SK-N-DZ (cell line): ENCODE measurements at places on chromosomes 2 and 18.
A peak's percentile ranks its signal among the peaks of the same experiment; 100 is the strongest.

GRCh38 chr18:23512641-23513040 lies 9.3 kb downstream of the RMC1 start:
- no peak for DNase-seq

GRCh38 chr18:70421471-70422390 lies 132.9 kb downstream of the SOCS6 start:
- DNase-seq, result no peak

DNA sequence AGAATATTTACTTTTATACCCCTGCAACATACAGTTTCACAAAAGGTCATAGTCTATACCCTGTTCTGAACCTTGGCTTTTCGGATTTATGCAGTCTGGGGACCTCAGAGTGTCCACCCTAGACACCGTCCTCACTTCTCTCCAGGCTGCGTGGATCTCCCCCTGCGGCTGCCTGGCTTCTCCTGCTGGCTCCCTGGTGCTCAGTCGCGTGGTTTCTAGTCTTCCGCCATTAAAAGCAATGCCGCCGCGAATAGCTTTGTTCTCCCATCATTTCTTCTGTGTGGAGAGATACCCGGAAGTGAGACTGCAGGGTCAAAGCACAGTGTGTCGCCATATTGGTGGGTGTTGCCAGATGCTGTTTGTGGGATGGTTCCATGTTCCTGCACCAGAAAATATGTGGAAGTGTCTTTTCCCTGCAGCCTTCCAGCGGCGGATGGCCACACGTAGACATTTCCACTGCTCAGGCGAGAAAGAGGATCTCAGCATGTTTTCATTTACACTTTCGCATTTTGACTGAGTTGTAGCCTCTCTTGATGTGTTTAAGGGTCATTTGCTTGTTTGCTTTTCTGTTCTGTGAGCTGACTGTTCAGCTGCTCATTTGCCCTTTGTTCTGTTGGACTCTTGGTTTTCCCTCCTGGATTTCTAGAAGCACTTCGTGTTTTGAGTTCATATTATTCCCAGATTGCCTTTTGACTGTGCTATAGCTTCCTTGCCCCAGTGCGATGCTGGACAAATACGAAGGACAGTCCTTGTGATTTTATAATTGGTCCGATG lies 22.9 kb upstream of the ASB1 start:
- no peak for DNase-seq

GRCh38 chr2:229410264-229410663 lies 139.2 kb upstream of the PID1 start:
- DNase-seq, result no peak

- no peak for DNase-seq
Observed at GRCh38 chr18:78892721-78893120, 86.9 kb upstream of the SALL3 start.

DNA sequence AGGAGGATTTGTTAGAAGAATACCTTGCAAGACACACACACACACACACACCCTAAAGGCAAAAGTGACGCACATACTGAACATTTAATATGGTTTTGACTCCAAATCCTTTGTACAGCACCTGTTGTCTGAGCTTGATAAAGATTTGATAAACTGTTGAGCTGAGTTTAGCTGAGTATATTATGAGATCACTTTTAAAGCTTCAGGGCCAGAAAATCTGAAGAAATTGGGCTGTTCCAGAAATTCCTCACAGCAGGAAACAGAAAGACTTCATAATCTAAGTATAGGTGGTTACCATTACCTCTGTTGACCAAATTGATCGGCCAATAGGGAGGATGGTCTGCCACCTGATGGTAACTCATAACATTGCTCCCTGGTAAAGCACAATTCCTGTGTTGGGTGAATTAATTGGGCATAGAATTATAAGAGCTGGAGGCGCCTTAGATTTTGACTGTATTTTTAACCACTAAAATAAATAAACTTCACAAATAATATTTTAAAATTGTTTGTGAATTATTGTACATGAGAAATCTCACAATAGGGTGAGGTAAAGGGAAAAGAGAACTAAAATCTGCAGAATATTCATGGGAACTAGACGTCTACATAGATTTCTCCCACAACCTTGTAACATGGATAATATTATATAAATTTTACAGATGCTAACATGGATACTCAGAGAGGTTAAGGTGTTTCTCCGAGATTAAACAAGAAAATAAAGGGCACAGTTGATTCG lies 21.8 kb upstream of the RPIA start:
- peak; percentile 45 for DNase-seq

GRCh38 chr2:25339791-25340180 lies 1.9 kb downstream of the DNMT3A start:
- DNase-seq, result no peak

DNA sequence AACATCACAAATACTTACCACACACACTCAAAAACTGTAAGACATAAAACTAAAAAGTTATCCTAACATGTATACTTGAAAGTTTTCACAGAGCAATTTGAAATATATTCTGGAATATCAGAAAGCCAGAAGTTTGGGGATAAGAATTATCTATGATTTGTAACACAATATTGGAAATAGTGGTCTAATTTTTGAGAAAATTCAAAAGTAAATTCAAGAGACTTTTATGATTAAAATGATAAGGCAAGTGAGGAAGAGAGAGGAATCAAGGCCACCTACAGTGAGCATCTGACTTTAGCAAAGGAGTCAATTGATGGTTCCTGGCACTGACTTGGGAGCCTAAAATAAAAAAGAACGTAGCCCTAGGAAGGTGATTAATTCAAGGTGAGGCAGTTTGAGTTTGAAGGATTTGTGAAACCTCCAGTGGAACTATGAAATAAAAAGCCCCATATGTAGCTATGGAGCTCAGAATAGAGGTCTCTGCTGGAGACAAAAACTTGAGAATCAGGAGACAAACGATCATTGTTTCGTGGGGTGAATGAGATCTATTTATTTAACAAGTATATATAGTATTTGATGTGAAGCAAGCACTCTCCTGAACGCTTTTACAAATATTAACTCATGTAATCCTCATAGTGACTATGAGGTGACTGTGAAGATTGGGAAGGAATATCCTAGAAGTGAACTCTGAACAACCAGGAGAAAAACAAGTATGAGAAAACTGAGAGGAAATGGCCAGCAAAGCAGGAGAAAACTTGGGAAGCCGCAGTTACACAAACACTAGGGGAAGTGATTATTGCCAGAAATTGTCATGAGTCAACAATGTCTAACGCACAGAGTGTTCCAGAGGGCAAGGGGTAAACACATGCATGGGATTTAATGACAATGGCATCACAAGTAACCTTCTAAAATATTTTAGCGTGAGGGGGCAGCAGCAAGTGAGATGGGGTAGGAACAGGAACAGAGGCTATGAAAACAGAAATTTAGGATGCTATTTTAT lies 12.8 kb downstream of the TFPI start:
- no peak for DNase-seq

- DNase-seq, result no peak
Observed at GRCh38 chr2:152219077-152219828, 43.7 kb upstream of the STAM2 start.

GRCh38 chr2:191382801-191383200 lies 137.6 kb downstream of the MYO1B start:
- no peak for DNase-seq

- DNase-seq, result no peak
Observed at GRCh38 chr2:99389371-99389770, 52.2 kb downstream of the EIF5B start.

GRCh38 chr2:180056367-180057118 lies 49.4 kb upstream of the CWC22 start:
- DNase-seq, result peak; percentile 11

DNA sequence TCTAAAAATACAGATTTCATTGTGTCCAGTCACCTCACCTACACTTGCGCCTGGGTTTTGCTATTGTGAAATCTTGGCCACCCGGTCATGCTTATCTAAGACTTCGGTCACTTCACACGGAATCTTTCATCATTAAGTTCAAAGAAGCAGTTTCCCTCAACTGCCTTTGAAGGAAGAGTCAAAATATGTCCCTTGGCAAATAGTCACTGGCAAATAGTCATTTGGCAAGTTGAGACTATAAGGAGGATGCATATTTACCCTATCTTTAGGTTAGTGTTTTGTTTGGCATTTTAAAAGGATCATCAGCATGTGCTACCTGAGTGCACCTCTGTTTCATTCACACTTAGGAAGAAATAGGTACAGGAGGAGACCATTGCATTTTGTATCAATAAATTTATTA lies 95.9 kb downstream of the FEZ2 start:
- DNase-seq, result no peak

DNA sequence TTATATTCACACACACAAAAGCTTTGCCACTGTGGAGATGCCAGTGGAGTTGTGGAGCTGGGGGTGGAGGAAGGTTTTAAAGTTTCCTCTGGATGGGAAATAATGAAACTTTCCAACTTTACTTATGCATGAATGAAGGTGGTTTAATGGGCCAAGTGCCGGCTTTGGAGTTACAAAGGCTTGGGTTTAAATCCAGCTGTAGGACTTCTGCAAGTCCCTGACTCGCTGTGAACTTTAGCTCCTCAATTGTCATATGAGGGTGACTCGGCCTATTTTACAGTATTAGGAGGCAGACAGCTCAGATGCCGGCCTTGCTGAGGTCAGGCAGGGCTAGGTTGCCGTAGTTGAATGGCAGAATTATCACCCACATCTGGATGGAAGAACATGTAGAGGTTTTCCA lies 415.8 kb upstream of the TRIB2 start:
- DNase-seq, result no peak

- DNase-seq, result peak; percentile 7
Observed at GRCh38 chr18:63676526-63677323, 15.0 kb upstream of the SERPINB3 start.

GRCh38 chr2:9430316-9431293 lies 7.2 kb downstream of the CPSF3 start:
- no peak for DNase-seq

DNA sequence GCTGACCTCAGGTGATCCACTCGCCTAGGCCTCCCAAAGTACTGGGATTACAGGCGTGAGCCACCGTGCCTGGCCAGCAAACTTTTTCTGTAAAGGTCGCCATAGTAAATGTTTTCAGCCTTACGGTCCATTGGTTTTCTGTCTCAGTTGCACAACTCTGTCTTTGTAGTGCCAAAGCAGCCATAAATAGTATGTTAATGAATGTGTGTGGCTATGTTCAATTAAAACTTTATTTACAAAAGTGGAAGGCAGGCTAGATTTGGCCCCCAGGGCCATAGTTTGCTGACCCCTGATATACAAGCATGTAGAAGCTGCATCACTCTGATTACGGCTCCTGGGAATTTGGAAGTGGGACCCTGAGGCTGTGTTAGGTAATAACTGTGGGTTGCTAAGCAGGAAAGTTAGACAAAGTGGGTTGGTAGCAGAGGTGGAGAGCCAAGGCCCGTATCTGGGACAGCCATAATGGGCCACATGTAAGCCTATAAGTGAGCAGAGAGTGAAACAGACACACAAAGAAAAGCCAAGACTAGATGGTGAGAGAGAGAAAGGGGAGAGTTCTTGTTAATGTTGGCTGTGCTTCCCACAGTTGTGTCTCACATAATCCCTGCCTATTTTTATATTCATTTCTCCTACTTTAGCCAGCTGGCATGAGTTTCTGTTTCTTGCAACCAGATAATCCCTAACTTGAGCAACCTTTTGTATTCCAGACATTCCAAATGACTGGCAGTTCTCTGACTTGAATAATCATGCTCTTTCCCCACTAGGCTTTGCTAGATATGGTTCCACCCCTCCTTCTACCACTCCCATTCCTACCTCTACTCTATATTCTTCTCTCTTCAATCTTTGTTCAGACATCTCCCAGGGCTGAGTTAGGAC lies 223.3 kb upstream of the STON1 start:
- no peak for DNase-seq

GRCh38 chr2:16948053-16948452 lies 282.4 kb upstream of the CYRIA start:
- peak; percentile 48 for DNase-seq

DNA sequence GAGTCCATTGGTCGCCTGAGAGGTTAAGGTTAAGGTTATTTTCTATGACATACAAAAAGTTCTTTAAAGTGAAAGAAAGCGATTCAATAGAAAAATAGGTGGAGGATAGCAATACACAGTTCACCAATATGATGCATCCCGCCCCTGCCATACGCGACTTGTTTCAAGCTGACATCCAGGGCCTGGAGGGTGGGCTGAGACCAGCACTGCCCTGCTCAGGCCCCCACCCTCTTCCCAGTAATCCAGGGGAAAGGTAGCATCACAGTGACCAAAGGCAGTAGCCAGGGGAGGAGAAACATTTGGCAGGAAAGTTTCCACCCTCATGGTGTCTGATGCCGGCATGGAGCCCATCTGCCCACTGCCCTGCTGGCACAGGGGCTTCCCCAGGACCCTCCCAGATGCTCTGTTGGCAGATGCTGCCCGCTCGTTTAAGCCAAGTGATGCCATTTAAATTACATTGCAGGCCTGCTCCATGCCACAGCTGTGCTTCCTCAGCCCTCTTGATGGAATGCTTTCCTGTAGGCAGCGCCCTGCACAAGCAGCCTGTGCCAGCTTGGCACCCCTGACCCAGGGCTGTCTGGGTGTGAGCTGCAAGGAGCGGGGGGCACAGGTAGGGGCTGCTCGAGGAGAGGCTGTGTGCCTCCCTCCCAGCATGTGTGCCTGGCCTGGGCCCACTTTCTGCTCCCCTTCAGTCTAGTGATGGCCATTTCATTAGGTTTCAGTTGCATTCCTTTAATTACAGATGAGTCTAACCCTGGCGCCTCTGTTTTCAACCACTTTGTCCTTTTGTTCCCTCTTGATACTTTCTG lies 10.7 kb upstream of the ANO7 start:
- DNase-seq, result no peak

- no peak for DNase-seq
Observed at GRCh38 chr2:98090951-98091350, 4.0 kb downstream of the VWA3B start.

DNA sequence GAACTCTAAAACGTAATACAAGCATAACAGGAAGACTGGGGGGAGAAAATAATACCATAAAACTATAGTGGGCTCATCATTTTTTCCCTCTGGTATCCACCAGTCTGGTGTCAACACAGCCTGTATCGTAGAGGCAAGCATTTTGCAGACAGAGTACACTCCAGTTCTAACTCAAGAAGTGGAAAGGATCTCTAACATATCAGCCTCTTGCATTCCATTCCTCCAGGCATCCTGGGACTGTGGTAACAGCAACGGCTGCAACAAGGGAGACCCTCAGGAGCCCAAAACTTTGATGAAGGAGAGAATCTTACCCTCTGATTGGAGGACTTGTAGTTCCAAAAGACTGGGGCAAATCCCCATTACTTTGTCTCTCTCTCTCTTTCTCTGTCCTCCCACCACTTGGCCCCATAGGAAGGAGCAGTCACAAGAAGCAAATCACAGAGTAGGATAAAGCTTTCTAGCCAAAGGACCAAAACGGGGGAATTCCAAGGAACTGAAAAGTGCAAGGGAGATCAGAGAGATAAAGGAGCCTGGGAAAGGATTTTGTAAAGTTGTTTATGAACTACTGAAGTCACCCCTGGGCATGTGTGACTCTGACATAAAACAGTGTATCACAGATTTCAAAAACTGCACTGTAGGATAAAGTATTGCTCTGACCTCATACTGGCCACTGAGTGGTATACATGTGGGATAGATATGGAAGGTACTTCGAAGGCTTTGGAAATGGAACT lies 11.9 kb downstream of the FRZB start:
- DNase-seq, result no peak

DNA sequence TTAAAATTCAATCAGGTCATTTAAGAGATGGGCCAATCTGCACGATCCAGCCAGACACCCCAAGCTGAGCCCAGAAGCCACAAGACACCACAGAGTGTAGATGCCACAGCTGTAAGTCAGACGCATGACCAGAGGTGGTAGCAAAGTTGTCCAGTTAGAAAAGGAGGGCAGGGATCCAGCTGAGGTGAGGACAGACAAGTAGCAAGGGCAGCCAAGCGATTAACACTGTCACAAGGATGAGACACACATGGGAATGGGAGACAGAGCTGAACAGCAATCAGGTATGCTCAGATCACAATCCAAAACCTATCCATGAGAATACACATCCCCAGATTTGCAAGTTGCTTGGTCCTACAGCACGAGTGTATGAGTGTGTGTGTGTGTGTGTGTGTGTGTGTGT lies 143.4 kb upstream of the STK17B start:
- no peak for DNase-seq
